ENCODE measurements at places on chromosomes 2 and 18. TPM values are rescaled to one million over a fixed set of nuclear protein-coding genes. Genes with fewer than 3 reads are reported as not detected.

- peaks cover 7% of the 10 kb centered on the region for H3K4me1 ChIP-seq
- DNase-seq = no peak
- no peak overlapping the region for H3K27ac ChIP-seq
- no peak overlapping the region for H3K4me3 ChIP-seq
- no peaks in the 10 kb centered on the region for H3K27me3 ChIP-seq
- no peaks in the 10 kb centered on the region for H3K36me3 ChIP-seq
These were observed 21.2 kb upstream of the ATOH8 start for GRCh38 chr2:85732467-85733120.

- no peak overlapping the region for H3K4me3 ChIP-seq
- no peaks in the 10 kb centered on the region for H3K36me3 ChIP-seq
- H3K27me3 ChIP-seq = no peaks in the 10 kb centered on the region
- no peak overlapping the region for H3K27ac ChIP-seq
- H3K4me1 ChIP-seq = peaks cover 3% of the 10 kb centered on the region
These were observed 110.5 kb downstream of the TSN start for GRCh38 chr2:121865914-121866313.

The TSGA10 gene
- polyA plus RNA-seq = 0.65 TPM

The DNER gene
- 1.2 TPM for polyA plus RNA-seq

DNA sequence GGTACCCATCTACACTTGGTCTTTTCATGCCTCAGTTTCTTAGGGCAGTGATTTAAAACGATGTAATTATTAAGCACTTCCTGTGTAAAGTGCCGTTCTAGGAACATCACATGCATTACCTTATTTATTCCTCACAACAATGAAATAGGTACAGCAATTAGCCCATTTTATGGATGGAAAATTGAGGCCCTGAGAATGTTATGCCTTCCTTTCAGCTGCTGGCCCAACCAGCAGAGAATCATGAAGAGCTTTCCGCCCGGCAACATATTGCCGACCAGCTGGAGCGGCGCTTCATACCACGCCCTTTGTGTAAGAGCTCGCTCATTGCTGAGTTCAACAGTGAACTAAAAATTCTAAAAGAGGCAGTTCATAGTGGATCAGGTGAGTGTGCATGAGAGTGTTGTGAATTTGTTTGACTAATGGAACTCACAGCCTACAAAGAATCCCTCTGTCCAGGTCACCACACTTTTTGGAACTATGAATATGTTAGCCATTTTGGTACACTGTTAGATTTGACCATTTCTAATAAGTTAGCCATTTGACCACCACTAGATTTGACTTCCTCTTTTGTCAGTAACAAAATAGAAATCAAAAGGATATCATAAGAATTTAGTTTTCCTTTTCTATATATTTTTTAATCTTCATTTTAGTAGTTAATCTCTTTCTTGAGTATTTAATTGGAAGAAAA is 25.6 kb upstream of the RPE start:
- H3K36me3 ChIP-seq = no peaks in the 10 kb centered on the region
- H3K27ac ChIP-seq = no peak overlapping the region
- DNase-seq = no peak
- no peak overlapping the region for H3K4me3 ChIP-seq
- H3K4me1 ChIP-seq = no peaks in the 10 kb centered on the region

The GKN2 gene
- polyA plus RNA-seq = not detected

The NETO1 gene
- polyA plus RNA-seq = 0.06 TPM

Data from fibroblast of lung (primary cell).